GM20000 (cell line): ENCODE measurements at places on chromosomes 16 and 17.

DNA sequence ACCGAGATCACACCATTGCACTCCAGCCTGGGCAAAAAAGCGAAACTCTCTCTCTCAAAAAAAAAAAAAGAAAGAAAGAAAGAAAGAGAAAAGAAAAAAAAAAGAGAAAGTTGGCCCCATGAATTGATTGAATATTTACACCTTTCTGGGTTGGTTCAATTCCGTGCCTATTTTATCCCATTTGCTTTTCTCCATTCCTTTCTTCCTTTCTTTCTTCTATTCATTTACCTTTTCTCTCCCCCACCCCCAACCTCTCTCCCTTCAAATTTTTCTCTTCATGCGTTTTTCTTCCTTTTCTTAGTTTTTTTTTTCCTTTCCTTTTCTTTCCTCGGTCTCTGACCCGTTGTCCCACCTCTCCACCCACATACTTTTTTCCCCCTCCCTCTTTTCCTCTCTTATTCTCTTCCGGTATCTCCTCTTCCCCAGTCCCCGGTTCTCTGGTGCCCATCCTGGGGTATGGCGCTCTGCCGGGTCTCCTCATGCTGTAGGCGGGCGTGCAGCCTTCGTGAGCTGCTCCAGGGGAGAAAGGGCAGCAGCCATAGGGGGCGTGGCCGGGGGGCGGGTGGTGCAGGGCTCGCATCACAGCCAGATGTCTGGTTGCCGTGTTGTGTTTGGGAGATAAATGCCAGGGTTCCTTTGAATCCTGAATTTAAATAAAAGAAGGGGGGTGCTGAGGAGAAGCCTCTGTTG, 5.3 kb upstream of the COL1A1 start:
- no peak for DNase-seq

GRCh38 chr16:57616241-57616640, 12.2 kb upstream of the ADGRG1 start:
- no peak for DNase-seq

GRCh38 chr17:63800783-63801182, 26.4 kb upstream of the PSMC5 start:
- DNase-seq: no peak

DNA sequence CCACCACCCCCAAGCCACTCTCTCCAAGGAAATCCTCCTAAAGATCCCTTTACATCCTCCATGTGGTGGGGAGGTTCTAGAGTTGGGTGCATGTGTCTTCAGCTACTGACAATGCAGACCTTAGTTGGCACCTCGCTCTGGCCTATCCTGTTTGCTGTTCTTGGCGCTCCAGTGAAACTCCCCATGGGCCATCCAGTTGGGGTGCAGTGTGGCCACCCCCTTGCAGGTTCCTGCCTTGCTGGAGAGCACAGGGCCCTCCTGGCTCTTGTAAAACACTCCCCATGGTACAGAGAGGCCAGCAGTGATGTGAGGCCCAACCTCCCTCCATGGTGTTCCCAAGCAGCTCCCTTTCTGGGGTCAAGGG, 22.7 kb upstream of the STH start:
- DNase-seq: no peak

DNA sequence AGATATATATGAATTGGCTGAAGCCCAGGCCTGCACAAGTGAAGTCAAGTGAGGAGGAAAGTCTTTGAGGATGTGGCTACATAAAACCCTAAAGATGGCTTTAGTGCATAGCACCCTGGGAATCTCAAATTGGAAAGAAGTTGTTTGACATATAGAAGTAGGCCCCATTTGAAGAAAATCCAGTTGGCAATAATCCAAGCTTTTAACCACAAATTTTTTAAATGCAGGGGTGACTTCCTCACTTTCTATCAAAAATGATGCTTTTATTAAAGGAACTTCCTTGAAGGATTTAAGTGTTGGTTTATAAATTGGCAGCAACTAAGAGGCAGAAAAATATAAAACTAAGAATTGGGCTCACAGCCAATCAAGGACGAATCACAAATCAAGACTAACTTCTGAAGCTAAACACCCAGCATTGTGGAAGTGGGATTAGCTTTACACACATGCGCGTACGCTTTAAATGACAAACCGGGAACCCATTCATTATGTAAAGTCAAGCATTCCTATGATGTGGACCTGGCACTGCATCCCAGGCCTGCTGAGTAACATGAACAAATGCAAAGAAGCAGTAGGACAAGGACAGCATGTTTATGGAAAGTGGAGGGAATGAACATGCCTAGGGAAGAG, 63.3 kb downstream of the NOG start:
- DNase-seq: no peak
